Activated CD4-positive, alpha-beta T cell treated with anti-CD3 and anti-CD28 coated beads, Interleukin-2, amount 10 ng/mL, durations not matched to agents 24 days and 14 days (primary cell): ENCODE measurements at places on chromosomes 7 and 10.

DNA sequence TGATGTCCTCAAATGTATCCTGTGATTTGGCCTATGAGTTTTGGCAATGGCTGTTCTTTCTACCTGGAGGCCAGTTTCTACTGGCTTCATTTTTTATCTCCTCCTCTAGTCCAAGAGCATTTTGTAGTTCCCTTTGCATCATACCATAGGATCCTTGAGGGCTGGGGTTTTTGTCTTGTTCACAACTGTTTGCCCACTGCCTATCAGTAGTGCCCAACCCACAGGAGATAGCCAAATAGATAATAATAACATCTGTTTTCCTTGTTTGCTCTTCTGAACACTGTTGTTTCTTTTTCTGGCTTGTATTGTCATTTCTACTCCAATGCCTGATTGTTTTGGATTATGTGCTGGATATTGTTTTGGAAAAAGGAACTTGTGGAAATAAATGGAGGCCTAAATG, 3.4 kb downstream of the CDK1 start:
- DNase-seq, result no peak

DNA sequence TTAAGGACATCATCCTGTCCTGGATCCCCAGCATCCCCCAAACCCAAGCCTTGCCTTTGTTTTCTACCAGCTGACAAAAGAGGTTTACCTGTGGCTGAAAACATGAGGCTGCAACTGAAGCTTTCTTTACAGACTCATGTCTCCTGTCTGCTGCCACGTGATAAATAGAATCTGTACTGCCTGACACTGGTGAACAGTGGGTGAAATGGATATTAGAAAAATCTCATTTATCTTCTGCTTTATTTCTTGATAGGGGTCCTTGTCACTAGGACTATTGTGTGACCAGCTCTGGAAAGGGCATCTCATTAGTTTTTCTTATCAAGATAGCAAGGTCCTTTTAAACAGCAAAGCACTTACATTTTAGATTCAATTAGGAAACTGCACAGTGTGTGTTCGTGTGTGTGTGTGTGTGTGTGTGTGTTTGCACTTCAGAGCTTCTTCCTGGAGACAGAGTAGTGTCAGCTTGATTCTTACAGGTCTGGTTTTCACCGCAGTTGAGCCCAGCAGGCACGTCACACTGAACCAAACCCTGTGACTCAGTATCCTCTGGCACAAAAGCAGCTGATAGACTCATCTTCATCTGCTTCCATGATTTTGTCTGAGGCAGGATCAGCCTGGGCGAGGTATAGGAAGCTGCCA, 373.5 kb upstream of the CELF2 start:
- no peak for DNase-seq

GRCh38 chr7:121103579-121103978, 115.1 kb downstream of the CPED1 start:
- DNase-seq, result no peak

DNA sequence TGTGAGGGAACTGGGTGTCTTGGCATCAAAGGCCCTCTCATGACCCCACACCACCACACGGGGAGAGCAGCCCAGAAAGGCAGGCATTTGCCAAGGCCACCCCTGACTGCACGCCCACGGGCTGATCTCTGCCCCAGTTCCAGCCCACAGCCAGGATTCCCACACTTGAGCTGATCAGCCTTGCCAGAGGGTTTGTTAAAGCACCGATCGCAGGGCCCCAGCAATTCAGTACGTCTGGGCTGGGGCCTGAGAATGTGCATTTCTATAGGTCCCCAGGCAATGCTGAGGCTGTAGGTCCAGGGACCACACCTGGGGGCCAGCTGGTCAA, 103.9 kb downstream of the TNS3 start:
- DNase-seq, result no peak

DNA sequence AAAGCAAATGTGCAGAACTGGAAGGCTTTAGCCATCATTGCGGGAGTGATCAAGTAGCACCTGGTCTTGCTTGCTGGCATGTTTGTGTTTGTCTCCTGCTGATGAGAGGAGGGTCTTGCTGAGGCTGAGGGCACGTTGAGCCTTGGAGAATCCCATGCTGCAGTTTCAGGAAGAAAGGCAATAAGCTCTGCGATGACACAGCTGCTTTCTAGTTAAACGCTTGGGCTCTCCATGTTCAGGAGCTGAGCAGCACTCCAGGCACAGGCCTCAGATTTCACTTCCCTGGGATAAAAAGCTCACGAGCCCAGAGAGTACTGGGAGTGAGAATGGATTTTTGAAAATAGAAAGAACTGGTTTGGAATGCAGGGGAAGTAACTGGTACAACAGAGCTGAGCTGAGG, 100.8 kb downstream of the LRRC18 start:
- DNase-seq, result no peak

DNA sequence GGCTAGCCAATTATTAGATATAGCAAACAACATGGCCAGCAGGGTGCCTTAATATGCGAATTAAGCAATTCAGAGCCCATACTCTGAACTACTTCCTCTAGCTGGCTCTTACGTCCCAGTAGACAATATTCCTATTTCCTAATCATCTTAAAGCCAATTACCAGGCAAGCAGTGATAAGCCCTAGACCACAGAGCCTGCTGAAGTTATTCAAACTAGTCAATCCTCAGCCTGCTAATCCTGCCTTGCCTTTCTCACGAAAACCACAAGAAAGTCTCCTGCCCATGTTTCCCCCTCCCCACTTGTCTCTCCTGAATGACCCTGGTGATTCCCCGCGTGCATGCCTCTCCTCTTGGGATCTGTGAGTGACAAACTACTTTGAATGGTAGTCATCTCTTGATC, 86.8 kb upstream of the CACNA2D1 start:
- DNase-seq, result no peak

GRCh38 chr7:35038354-35038753, 1.1 kb upstream of the DPY19L1 start:
- peak; percentile 54 for DNase-seq

DNA sequence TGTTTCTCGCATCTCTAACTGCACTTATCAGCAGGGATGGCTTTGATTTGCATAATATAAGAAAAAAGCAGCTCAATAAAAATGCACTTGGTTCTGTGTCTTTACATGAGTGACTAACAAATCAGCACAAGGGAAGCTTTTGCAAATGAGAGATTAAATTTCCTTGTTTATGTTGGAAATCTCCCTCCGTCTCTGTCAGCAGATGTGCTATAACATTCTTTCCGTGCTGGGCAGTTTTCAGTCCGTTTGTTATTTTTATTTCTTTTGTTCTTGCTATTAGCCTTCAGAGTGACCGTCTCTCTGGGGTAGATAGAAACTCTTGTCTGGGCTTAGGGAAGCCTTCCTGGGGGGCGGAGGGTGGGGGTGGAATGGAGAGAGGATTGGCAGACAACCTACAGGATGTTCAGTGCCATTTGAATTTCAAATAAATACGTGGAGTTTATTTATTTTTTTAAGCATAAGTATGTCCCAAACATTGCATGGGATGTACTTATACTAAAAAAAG, 96.0 kb downstream of the GATA3 start:
- no peak for DNase-seq

- DNase-seq, result no peak
These were observed 32.8 kb downstream of the IL15RA start for GRCh38 chr10:5944389-5945189.

GRCh38 chr7:734808-735207, 7.7 kb upstream of the PRKAR1B start:
- DNase-seq, result no peak

DNA sequence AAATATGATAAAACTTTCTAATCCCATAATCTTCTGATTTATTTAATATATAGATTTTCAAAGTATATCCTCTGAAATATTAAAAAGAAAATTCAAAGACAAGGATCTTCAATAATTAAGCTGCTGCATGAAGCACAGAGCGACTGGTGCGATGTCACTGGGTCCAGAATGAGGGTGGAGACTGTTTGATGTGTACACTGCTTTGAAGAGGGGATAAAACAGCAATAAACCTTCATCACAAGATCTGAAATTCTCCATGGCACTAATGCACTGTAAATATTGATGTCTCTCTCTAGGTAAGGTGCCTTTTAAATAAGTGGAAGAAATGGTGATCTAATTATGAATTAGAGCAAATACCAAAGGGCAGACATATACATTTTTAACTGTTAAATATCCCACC, 337.8 kb downstream of the PARD3 start:
- DNase-seq, result no peak

DNA sequence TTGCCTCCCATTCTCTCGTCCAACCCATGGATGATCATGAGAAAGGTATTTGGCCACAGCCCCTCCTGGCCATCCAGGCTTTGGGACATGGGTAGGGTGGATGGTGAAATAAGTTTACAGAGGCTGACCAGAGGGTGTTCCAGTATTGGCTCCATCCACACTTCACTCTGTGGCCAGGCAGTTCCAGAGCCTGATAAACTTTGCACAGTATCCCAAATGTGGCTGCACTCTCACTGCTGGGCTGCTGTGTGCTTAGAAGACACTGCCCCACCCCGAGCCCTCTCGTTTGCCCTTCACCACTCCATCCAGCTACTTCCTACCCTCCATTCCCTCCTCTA, 72.0 kb upstream of the ZMIZ1 start:
- DNase-seq, result no peak

GRCh38 chr7:83119494-83119893, 43.2 kb downstream of the PCLO start:
- DNase-seq, result no peak

DNA sequence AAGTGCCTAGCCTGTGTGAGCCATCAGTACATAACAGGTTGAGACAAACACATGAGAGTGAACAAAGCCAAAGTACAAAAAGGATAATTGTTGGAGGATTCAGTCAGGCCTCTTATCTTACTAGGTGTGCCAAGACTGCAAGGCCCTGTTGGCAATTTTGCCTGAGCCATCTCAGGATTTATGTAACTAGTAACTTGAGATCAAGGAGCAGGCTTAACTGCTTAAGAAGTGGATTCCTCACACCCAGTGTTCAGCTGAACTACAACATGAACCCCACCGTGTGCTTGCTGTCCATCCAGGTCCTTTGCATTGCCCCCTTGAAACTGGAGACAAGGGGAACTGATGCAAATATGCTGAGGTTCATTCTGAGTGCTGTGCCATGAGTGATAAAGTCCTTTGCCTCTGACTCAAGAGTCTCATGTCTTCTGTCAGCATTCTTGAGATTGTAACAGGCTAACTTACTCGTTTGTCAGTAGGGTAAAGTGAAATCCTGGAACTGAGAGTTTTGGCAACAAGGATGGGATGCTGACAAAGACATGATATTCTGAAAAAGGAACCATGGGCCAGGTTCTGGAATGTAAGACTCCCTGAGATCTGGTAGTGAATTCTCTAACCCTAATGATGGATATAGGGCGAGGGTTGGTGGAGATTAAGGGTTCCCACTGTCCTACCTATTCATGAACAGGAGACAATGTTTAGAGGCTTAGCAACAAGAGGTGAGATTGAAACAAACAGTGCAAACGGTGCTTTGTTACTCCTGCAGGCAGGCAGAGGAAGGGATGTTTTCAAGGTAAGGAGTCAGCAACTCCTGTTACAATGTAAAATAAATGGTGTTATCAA, 44.1 kb upstream of the GATAD1 start:
- no peak for DNase-seq

DNA sequence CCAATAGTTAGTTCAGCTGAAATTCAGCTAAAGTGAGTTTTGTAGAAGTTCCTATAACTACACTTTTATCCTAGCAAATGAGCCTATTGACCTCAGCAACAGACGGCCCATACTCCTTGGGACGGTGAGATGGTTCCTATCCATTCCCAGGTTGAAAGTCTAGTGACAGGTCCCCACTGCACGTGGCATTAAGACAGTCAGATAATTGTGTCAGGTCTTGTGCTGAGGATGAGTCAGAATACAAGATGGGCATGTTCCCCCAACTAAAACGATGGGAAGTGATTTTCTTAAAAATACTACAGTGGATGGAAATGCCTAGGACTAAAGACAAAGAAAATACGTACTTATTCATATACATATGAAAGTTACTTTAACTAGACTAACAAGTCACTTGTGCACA, 2.1 kb downstream of the CAV1 start:
- DNase-seq, result no peak

DNA sequence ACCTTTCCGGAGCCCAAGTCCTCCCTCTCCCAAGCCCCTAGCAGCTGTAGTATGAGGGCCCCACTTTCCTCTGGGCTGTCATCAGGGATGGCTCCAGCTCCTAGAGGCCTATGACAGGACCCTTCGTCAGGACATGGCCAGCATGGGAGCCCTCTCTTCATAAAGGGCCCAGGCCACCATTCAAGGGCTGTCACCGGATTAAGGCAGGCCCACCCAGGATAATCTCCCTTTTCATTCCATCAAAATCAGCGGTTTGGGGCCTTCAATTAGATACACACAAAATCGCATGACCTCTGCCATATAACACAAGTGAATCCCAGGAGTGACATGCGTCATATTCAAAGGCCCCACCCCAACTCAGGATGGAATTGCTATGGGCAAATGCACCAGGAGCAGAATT, 12.2 kb upstream of the GDF10 start:
- DNase-seq, result no peak

DNA sequence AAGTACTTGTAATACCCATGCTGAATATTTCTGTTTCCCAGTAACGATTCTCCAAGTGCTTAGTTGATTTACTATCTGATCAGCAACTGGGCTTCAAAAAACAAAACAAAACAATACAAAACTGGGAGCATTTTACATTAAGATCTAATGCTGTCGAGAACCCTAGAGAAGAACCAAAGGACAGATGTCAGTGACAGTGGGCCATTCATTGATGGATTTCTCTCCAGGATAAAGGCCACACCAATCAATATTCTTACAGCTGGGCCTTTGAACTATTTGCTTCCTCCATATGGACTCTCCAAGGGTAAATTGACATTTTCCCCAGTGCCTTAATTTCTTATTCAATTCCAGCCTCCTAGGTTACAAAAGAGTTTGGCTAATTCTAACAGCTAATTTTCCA, 217.5 kb downstream of the ADAM12 start:
- DNase-seq, result no peak

DNA sequence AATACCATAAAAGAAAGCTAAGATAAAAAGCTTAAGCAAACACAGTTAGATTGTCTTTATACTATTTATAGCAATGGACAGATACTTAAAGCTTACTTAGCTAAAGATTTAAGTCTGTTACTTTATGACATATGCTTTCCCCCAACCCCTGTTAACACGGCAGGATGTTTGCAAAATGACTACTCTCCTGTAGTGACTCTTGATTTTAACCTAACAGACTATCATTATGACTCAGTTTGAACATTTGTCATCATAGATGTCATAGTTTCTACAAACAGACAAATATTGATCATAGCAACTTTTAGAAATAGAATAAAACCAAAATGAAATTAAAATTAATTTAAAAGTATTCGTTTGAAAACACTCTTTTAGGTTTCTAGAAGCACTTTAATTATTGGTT, 7.8 kb upstream of the COMMD3 start:
- DNase-seq, result peak; percentile 79
